ENCODE measurements at places on chromosomes 7 and 10.

DNA sequence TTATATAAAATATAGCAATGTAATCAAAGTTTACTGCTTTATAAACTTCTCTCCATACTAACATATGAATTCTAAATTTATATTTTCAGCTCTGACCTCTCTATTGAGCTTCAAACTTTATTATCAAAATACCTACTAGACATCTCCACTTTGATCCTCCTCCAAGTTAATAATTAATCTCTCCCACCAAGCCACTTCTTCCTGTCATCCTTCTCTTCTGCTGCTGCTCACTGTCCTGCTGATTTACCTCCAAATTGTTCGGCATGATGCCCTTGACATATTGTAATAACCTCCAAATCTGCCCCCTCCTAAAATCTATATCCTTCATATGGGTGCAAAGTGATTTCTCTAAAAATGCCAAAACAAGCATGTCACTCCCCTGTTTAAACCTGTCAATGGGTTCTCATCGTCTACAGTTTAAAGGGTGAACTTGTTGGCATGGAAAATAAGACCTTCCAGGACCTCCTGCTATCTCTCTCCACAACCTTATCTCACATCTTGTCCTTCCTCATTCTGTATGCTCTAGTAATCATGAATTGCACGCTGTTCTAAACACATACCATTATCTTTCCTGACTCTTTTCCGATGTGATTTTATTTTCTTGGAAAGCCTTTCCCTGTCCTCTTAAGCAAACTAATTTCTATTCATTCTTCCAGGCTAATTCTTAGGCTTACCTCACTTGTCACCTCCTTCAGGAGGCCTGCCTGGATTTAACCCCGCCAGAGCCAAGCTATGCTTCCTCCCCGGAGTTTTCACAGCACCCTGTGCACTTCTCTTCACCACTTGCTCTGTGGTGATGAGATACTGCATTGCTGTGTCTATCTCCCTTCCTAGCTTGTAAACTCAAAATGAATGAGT, 52.1 kb upstream of the STK17A start:
- no peak for DNase-seq

DNA sequence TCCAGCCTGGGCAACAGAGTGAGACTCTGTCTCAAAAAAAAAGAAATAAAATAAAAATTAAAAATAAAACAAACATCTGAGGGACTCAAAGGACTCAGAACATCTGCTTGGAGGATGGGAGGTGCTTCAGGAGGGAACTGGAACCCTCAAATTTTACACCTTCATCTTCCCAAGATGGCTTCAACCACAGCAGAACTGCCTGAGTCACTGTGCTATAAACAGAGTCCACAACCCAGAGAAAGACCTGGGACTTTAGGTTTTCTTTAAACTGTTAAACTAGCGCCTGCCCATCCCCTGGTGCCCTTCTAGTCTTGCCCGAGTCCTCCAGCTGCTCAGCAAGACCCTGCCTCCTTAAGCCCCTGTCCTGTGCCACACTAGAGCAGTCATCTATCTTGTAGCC, 40.8 kb downstream of the RGS10 start:
- DNase-seq = no peak

- DNase-seq = no peak
These were observed 22.5 kb downstream of the CH25H start for GRCh38 chr10:89184638-89185037.

DNA sequence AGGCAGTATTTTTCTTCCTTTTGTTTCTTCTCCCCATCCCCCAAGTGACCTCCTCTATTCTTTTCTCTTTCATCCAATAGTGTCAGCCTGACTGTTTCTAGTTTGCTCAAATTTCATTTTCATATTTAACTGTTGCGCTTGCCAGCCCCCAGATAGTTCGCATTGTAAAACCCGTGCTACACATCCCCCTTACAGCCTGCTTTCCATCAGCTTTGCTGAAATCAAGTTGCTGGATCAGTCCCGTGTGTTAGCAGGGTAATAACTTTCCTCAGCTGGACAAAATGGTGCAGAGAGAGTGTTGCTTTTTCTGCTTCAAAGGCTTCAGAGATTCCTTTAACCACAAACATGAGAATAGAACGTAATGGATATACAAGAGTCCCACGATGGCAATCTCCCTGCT, 180.6 kb upstream of the NPVF start:
- no peak for DNase-seq

DNA sequence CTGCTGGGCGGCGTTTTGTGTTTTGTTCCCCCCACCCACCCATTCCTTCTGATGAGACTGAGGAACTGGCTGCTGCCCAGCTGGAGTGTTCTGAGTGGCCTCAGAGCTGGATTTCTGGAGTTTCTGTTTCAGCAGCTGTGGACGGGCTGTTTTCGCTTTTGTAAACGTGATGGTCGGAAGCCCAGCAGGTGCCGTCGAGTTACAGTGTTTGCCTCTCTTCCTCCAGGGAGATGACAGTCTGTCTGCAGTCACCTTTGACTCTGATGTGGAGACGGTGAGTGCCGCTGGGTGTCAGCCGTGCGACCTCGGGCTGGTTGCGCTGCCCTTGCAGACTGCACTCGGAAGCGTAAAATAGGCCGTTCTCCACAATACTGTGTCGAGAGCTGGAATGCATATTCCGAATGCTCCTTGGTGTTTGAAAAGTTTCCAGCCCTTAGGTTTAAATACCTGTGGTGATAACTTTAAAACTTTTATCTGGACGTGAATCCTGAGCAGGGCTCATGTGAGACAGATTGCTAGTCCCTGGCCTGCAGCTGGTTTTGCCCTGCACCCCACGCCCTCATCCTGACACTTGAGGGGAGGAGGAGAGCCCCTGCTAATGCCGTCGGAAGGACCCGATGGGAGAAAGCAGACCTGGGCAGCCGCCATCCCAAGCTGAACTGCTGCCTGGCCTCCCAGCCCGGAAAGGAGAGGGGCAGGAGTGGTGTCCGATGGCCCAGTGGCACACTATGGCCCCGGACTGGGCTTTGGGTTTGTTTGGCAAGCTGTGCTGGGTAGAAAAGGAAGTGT, 8.3 kb downstream of the IQCE start:
- DNase-seq = no peak

DNA sequence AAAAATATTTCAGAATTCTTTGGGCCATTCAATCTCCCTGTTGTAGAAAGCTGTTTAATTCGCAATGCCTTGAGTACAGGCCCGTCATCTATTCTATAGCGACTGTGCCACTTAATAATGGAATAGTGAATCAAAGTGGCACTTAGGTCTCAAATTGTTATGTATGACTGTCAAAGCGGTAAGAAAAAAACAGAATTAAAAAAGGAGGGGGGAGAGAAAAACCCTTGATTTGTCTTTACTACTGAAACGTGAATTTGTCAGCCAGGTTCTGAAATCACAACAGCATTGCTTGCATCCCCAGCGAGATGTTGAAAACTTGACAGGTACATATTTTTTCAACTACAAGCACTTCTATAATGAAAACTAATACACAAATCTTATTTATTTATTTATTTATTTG, 320.9 kb downstream of the TFEC start:
- DNase-seq = no peak

- DNase-seq = no peak
These were observed 10.1 kb downstream of the OTUD1 start for GRCh38 chr10:23448802-23449570.
